Hypothalamus (tissue), 51 donors: ENCODE measurements at places on chromosomes 12 and 14.

DNA sequence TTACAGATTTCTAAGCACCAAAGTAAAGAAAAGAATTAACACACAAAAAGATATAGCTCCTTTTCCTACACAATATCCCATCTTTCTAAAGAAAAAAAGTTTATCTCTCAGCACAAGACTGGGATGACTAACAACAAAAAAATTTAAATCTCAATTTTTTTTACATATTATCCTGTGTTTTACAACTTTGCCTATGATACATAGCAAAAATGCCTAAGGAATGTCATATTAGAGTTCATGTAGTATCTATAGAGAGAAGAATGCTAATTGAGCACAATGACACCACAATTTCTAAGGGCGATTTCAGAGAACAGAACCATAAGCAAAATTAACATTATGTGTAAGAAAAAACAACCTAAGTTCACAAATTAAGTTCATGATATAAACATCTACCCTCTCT, 16.3 kb downstream of the C2CD5 start:
- DNase-seq, result no peak

GRCh38 chr14:102481371-102481770, 28.2 kb downstream of the ANKRD9 start:
- DNase-seq, result no peak

GRCh38 chr12:41277946-41278267, 89.8 kb downstream of the PDZRN4 start:
- DNase-seq, result no peak

DNA sequence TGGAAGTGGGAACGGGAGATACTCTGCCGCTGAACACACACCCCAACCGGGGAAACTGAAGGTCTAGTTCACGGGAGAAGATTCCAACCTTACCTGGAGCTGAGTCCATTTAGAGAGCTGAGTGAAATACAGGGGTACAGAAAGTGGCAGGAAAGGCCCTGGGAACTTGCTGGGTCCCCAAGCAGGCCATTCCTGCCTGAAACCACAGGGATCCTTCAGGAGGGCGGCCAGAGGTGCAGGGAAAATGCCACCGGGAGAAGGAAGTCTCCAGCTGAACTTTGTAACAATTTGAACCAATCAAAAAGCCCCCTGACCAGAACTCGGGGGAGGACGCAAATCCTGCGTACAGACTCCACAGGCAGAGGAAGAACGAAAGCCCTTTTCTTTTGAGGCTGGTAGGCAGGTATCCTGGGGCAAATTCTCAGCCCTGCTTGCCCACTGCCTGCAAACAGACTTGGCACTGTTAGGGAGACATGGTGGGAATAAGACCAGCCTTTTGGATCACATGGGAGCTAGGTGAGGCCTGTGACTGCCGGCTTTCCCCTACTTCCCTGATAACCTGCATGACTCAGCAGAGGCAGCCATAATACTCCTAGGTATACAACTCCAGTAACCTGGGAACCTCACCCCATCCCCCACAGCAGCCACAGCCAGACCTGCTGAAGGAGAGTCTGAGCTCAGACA, 170.9 kb downstream of the SEC23A start:
- DNase-seq, result no peak

DNA sequence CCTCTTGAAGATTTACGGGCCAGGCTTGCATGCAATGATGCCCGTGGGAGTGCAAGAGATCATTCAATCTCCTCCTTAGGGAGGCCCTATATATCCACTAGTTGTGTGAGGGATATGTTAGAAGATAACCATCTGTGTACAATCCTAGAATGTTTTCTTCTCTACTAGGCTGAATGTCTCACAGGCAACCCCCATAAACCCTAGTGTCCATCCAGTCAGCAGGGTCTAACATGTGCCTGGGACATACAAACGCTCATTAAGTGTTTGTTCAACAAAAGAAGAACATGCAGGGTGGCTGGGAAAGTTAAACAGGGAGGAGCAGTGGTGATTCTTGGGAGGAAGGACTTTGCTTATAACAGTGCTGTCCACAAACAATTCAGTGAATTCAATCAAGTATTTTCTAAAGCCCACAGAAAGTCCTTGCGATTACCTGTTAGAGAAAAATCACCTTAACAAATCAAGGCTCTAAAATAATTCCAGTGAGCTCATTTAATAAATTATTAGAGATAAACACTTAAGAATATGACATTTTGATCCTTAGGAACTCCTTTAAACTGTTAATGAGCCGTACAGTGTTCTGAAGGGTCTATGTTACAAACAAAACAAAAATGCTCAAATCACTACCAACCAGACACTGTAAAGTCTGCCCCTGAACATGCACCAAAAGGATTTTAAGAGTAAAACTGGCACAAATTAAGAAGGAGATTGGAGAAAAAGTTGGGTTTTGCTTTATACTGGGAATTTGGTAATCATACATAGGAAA, 96.6 kb upstream of the FERMT2 start:
- DNase-seq, result no peak

- no peak for DNase-seq
These were observed 79.3 kb upstream of the TSPAN11 start for GRCh38 chr12:30847259-30847658.
